Activated CD8-positive, alpha-beta memory T cell treated with anti-CD3 and anti-CD28 coated beads, Interleukin-2, amount 10 ng/mL, durations not matched to agents 7 days and 5 days (primary cell): ENCODE measurements at places on chromosomes 12 and 14. TPM values are rescaled to one million over a fixed set of nuclear protein-coding genes. Genes with fewer than 3 reads are reported as not detected.
A peak's percentile ranks its signal among the peaks of the same experiment; 100 is the strongest.

The SLC16A7 gene
- 18.3 TPM for total RNA-seq

GRCh38 chr12:49013428-49013827 lies 5.1 kb downstream of the PRKAG1 start:
- H3K4me1 ChIP-seq, result peaks cover 20% of the 10 kb centered on the region
- H3K36me3 ChIP-seq, result peaks cover 21% of the 10 kb centered on the region
- H3K27ac ChIP-seq, result no peak overlapping the region

The SLC7A8 gene
- total RNA-seq, result 0.54 TPM

The VASH1 gene
- 8.1 TPM for total RNA-seq

DNA sequence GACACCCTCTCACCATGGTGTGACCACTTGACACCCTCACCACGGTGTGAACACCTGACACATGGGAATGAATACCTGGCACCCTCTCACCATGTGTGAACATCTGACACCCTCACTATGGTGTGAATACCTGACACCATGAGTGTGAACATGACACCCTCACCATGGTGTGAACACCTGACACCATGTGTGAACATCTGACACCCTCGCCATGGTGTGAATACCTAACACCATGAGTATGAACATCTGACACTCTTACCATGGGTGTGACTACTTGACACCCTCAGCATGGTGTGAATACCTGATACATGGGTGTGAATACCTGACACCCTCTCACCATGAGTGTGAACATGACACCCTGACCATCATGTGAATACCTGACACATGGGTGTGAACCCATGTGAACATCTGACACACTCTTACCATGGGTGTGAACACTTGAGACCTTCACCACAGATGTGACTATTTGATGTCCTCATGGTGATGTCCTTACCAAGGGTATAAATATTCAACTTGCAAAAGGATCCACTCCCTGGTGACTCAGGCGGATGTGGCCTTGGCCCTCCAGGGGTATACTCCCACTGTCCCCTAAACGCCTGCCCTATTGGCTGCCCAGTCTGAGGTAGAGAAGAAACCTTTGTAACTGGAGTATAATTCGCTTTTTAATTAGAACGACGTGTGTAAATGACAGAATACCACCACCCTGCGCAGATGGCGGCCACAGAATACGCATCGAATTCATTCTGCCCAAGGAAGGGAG lies 29.1 kb downstream of the RFLNA start:
- peaks cover 25% of the 10 kb centered on the region for H3K36me3 ChIP-seq
- no peaks in the 10 kb centered on the region for H3K4me1 ChIP-seq
- no peak overlapping the region for H3K27ac ChIP-seq
- H3K27me3 ChIP-seq, result no peaks in the 10 kb centered on the region

GRCh38 chr14:21866479-21866878 lies 192.9 kb upstream of the OR4E1 start:
- peak overlapping the region; percentile 28 for H3K4me3 ChIP-seq
- H3K36me3 ChIP-seq, result no peaks in the 10 kb centered on the region
- peak overlapping the region; percentile 40 for H3K27ac ChIP-seq
- DNase-seq, result no peak
- H3K4me1 ChIP-seq, result peaks cover 17% of the 10 kb centered on the region
